ENCODE measurements at places on chromosomes 2 and 18.

GRCh38 chr2:48032765-48033164 lies 126.5 kb upstream of the FBXO11 start:
- DNase-seq, result no peak

DNA sequence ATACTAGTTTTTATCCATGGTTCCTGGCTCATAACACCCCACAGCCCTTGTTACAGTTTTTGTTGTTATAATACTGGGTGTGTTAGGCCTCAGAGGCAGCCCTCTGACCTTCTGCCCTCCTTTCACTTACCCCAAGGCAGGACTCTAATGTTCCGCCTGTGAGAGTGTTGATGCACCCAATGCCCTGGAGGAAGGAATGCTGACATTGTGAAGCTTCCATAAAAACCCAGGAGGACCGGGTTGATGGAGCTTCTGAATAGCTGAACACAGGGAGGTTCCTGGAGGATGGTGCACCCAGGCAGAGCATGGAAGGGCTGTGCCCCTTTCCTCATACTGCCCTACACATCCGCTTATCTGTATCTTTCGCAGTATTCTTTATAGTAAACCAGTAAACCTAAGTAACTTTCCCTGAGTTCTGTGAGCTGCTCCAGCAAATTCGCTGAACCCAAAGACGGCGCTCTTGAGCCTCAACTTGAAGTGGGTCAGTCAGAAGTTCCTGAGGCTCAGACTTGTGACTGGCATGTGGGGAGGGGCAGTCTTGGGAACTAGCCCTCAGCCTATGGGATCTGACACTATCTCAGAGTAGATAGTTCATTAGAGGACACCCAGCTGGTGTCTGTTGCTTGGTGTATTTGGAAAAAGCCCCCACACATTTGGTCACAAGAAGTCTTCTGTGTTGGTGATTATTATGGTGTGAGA lies 10.4 kb downstream of the STON1 start:
- DNase-seq, result no peak

DNA sequence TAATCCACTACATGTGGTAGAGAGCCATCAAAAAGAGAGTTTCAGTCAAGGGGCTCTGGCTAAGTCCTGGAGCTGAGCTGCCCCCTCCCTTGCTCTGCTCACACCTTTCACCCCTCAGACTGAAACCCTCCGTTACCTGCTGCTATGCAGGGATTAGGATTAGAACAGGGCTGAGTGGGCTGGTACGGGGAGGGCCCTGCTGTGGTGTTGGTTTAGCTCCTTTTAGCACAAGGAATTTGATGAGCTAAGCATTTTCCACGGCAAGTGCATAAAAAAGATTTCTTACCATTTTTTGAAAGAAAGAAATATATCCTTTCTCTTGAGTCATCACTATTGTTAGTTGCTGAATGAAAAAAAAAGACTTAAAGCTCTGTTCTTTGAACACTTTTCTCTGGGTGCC lies 46.3 kb downstream of the TCF7L1 start:
- DNase-seq, result no peak

DNA sequence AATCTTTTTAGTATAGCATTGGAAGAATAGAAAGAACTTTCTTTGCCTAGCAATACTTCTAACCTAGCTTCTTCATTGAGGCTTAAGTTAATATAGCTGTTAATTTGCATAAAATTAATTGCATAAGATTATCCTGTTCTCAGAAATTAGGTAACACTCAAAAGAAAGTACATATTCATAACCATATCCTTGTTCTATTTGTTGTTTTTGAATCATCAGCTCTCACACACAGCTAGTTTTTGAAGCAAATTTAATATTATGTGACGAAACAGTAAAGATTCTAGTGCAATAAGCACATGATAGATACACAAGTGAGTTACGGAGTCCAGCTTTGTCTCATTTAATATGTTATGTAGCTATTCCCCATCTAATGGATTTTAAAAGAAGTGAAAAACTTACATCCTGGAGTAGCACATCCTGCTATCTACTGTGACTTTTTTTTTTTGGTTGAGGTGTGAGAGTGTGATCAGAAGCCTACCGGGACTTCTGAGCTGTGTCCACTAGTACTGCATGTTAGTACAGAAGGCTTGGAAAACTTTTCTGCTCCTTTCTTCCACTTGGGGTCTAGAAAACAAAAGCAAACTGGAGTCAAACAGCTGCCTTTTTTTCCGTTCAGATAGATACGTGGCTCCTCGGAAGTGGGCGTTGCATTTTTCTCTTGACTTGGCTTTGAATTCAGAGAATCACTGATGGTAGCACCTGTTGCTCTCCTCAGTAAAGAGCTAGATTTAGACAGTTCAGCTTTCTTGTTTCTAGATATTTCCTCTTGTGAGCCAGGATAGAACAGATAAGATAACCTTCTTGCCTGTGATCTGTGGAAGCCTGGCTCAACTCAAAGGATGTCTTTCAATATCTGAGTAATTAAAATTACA lies 27.2 kb downstream of the KDM3A start:
- DNase-seq, result no peak

DNA sequence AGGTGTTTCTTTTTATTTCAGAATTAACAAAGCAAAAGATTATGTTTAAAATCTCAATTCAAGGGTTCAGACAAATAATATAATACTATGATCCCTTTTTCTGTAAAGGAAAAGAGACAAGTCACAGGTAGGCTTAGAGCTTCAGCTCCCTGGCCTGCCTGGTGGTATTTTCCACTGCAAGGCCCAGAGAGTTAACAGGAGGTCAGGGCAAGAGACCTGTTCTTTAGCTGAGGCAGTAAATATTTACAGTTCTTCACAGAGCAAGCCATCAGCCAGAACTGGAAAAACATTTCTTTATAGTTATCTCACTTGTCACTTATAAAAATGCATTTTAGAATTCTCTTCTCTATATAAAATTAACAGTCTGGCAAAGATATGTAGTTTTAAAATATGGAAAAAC lies 70.1 kb downstream of the EPG5 start:
- no peak for DNase-seq

DNA sequence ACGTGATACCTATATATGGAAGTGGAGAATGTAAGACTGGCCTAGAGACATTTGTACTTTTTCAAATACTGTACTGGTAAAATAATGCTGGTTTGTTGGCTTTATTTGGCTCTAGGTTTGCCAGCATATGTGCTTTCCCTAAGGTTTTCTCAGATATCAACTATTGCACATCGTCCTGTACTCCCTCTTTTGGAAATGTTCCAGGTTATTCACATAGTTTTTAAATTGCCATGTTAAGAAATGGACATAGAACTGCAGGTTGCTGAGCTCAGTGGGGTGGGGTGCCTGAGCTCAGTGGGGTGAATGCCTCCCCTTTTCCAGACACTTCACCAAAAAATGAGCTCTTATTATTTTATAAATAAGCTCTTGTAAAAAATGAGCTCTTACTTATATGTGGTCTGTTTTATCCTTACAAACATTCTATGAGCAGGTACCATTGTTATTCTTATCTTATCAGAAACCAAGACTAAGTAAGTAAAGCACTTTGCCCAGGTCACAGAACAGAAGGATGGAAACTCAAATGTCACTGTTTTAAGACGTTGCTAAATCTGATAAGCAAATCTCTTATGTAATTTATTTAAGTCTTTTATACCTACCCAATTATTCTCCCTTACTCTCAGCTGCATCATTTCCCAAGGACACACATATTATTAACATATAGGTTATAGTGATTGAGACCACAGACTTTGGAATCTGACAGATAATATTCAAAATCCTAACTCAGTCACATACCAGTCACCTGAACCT lies 99.0 kb downstream of the CPS1 start:
- DNase-seq, result no peak

DNA sequence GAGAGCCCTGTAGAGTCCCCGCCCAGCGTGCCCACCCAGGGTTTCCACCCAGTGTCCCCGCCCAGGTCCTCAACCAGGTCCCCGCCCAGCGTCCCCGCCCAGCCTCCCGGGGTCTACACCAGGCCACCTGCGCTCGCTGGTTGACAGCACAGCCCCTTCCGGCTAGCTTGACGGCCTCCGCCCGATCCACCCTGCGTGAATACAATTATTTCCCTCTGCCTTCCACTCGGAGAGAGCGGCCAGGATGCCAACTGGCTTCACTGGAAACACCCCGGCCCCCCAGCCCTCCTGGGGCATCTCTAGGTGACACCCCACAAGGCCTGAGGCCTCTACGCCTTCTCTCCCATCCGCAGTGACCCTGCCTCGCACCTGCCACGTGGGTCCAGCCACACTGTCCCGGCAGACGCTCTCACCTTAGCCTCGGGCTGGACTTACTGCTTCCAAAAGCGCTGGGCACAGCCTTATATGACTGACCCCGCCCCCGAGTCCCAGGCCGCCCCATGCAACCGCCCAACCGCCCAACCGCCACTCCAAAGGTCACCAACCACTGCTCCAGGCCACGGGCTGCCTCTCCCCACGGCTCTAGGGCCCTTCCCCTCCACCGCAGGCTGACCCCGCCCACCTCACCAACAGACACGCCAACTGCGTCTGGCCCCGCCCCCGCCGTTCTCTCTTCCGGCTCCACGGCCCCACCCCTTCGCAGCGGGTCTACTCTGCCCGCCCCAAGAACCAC lies 188.1 kb downstream of the LAMA1 start:
- no peak for DNase-seq

GRCh38 chr18:76353500-76353899 lies 141.5 kb downstream of the ZNF516 start:
- no peak for DNase-seq

GRCh38 chr2:1744151-1744445 lies 217 bp downstream of the PXDN start:
- no peak for DNase-seq

DNA sequence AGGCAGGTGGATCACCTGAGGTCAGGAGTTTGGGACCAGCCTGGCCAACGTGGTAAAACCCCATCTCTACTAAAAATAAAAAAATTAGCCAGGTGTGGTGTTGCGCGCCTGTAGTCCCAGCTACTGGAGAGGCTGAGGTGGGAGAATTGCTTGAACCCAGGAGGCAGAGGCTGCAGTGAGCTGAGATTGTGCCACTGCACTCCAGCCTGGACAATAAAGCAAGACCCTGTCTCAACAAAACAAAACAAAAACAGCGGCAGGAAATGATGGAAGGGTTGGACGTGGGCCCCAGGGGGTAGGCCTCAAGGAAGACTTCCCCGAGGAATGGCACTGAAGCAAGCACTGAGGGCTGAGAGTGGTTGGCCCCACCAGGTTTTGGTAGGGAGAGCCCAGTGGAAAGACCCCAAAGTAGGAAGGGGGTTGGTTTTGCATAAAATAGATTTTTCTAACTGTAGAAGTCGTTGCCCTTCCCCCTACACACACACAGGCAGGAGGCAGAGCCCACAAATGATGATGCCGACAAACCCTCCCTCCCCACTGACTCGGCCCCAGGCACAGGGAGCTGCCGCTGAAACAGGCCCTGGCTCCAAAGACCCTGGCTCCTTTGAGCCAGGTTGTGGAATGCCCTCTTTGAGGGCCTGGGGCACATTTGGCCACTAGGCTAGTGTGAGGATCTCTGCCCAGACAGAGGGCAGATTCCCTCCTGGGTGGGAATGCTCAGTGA lies 104.8 kb downstream of the CABLES1 start:
- DNase-seq, result no peak

- DNase-seq, result no peak
These were observed 139.4 kb upstream of the GPC1 start for GRCh38 chr2:240296104-240296406.
